D721Med (cell line): ENCODE measurements at places on chromosomes 6 and 20.

DNA sequence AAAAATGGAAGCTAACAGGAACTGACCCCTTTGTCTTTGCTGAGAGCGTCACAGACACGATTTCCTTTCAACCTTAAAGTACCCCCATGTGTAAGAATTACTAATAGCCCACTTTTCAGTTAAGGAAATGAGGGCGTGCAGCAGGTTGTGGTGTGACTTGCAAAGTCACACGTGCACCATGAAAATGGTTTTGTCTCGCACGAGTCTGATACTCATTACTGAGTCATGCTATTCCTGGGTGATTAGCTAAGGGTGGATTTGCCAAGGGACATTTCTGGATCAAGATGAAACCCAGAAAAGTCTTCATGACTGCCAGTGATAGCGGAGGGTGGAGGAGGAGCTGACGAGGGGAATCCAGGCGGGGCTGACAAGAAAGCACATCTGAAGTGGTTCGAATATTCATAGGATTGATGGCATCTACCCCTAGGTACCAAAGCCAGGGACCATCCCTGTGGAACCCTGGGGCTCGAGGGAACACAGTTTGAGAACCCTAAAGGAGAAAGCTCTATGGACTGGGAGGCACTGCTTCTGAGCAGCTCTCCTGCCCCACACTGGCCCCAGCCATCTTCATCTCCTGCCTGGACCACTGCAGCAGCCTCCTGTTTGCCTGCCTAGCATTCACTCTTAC lies 12.1 kb upstream of the NFATC2 start:
- DNase-seq: no peak

GRCh38 chr20:44909872-44910689 lies at the start of gene PABPC1L:
TSS of gene PABPC1L (plus strand) at chr20:44910060. CDS start at chr20:44910144, 84 bp downstream.
- peak; percentile 79 for DNase-seq

DNA sequence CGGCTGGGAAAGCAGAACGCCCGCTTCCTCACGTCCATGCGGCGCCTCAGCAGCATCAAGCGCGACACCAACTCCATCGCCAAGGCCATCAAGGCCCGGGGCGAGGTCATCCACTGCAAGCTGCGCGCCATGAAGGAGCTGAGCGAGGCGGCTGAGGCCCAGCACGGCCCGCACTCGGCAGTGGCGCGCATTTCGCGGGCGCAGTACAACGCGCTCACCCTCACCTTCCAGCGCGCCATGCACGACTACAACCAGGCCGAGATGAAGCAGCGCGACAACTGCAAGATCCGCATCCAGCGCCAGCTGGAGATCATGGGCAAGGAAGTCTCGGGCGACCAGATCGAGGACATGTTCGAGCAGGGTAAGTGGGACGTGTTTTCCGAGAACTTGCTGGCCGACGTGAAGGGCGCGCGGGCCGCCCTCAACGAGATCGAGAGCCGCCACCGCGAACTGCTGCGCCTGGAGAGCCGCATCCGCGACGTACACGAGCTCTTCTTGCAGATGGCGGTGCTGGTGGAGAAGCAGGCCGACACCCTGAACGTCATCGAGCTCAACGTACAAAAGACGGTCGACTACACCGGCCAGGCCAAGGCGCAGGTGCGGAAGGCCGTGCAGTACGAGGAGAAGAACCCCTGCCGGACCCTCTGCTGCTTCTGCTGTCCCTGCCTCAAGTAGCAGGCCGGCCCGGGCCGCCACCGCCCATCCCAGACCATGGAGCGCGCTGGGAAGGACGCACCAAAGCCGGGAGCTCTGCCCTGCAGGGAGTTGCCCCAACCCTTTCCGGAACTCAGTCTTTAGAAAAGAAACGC lies 36.7 kb downstream of the STX11 start:
- no peak for DNase-seq

- no peak for DNase-seq
Measured at GRCh38 chr6:12173181-12173580, 117.0 kb upstream of the EDN1 start.

- DNase-seq: no peak
Measured at GRCh38 chr6:12335131-12335527, 45.0 kb downstream of the EDN1 start.
